ENCODE measurements at places on chromosomes 2 and 18.

- no peak for DNase-seq
These were observed 44.1 kb downstream of the NEDD4L start for GRCh38 chr18:58087928-58088690.

GRCh38 chr2:138779406-138779780 is 797 bp downstream of the NXPH2 start:
- no peak for DNase-seq

GRCh38 chr2:233492078-233492477 is 74.5 kb downstream of the USP40 start:
- no peak for DNase-seq

GRCh38 chr2:198040835-198041234 is 236.4 kb downstream of the PLCL1 start:
- DNase-seq: no peak

GRCh38 chr2:100376836-100377235 is 40.6 kb downstream of the CHST10 start:
- no peak for DNase-seq

DNA sequence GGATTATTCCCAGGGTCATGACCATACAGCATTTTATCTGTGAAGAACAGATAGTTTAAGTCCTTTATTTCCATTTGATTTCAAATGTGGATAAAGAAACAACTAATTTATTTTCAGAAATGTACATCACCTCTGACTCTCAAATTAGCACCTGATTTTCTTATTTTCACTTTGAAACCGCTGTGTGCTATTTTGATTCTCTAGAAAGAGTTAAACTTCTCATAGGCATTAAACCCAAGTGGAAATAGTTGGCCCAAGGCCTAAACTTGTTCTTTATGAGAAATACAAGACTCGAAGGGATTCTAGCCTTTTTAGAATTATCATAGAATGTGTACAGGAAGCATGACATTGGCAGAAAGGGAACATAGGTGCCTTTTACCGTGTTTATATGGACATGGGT is 41.5 kb upstream of the LTBP1 start:
- DNase-seq: no peak

- DNase-seq: no peak
These were observed 1243.1 kb upstream of the NXPH2 start for GRCh38 chr2:140023291-140023690.

- no peak for DNase-seq
These were observed 22.1 kb downstream of the PKP4 start for GRCh38 chr2:158478816-158479215.

DNA sequence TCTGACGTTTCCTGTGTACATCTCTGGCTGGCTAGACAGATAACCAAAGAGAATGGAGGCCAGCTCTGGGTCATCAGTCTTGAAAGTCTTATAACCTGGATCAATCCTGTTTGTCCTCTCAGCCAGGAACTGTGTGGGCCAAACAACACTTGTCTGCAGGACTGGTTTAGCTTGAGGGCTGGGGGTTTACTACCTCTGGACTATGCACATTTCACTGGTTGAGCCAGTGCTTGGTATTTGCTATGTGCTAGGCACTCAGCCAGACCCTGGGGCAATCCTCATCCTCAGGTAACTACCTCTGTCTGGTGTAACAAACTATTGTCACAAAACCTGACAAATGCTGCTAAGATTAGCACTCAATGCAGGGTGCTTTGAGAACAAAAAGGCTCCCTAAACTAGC is 169.7 kb downstream of the HAUS1 start:
- DNase-seq: no peak

DNA sequence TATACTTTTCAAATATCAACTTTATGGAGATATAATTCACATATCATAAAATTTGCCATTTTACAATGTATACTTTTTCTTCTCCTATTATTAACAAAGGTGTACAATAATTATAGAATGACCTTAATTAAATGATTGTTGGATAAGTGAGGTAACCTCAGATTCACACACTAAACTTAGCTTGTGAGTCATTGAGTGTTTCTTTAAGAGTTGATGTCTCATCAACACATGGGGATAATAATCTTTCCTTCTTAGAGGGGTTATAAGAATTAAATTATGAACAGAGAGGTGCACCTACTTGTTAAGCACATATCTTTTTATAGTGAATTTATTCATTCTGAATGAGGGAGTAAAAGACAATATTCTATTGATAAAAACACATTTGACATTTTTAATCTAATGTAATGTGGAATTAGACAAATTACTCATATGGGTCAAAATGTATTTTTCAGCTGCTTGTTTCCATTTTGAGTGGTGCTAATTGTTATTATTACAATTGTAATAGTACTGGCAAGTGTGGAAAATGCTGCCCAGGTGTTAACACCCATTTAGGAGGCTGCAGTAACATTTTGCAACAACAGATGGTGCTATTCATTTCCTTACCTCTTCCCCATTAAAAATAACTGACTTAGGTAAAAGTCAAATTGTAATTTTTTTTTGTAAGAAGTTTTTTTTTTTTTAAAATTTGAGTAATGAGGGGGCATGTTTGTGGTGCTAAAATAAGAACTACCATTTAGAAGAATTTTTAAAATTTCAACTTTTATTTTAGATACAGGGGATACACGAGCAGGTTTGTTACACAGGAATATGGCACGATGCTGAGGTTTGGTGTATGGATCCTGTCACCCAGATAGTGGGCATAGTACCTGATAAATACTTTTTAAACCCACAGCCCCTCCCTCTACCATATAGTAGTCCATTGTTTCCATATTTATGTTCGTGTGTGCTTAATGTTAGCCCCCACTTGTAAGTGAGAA is 32.1 kb upstream of the DYNAP start:
- no peak for DNase-seq

DNA sequence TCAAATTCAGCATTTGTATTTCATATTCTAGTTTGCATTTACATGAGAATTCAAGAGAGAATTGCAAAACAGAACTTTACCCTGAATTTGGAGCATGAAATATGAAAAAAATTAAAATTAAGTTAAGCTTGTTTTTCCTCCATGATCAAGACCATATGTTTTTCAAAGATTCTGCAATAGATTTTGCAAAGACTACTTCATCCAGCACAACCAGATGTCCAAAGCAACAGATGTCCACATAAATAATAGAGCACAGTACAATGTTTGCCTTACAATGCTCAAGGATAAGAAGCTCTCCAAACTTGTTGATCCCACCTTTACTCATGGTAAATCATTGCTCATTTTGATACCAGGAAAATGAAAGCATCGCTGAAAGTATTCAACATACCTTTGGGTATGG is 25.6 kb downstream of the FAP start:
- DNase-seq: no peak

DNA sequence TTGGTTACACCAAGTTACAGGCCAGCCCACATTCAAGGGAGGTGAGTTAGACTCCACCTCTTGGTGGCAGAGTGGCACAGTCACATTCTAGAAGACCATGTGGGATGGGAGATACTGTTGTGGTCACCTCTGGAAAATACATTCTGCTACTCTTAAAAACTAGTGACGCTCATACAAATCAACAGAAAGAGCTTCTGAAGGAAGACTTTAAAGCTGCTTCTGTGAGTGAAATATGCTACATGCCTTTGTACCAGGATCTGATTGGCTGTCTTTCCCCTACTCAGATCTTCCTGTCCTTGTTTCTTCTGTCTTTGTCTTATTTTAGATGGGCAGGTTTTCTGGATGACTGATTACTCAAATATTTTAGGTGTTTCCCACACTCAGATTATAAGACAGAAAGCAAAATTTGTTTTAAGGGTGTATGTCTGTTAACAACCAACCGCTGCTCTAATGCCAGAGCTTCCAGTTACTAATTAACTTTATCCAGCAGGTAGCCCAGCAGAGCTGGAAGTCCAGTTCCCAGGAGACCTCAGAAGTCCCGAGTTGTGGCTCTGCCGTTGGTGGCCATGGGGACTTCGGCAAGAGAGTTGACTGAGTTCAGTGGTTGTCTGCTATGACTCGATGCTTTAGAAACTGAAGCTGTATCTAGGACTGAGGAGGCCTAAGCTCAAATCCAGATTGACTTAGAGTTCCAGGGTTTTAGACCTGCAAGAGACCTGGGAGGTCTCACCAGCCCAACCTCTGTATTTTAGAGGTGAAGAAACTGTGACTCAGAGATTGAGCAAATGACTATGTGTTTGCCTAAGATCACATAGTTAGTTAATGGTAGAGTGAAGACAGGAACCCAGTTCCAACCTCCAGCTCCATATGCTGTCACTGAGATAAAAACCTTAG is 7.4 kb downstream of the IL1R2 start:
- no peak for DNase-seq

- DNase-seq: no peak
These were observed 23.5 kb downstream of the ROCK2 start for GRCh38 chr2:11320698-11321492.

All from NCI-H226 (cell line).